ENCODE measurements at places on chromosomes 16 and 17.

DNA sequence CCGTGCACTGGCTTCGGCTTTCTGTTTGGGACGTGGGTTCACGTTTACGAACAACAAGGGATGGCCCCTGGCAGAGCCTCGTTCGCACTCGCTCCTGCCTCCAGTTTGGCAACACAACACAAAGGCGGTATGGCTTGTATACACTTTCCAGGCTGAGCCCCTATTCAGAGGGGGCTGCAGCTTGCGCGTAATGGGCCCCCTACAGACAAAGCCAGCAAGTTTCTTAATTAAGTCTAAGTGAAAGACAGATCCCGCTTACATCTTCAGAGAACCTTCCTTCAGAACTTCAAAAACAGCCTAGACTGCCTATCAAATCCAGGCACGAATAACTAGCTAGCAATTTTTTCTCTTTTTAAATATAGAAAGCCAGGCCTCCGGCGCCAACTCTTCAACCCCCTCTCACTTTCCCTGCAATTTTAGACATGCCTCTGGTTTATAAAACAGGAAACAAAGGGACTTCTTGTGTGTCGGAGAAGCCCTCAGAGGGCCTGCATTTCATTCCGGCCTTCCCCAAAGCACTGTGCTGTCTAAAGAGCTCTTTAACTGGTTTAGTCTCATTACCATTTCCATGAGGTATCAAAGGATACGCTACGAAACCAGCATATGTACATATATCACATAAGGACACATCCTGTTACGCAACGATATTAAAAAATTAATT is 244.9 kb downstream of the STX8 start:
- DNase-seq: no peak

GRCh38 chr17:37068266-37068665 is 119.5 kb downstream of the AATF start:
- DNase-seq: no peak

DNA sequence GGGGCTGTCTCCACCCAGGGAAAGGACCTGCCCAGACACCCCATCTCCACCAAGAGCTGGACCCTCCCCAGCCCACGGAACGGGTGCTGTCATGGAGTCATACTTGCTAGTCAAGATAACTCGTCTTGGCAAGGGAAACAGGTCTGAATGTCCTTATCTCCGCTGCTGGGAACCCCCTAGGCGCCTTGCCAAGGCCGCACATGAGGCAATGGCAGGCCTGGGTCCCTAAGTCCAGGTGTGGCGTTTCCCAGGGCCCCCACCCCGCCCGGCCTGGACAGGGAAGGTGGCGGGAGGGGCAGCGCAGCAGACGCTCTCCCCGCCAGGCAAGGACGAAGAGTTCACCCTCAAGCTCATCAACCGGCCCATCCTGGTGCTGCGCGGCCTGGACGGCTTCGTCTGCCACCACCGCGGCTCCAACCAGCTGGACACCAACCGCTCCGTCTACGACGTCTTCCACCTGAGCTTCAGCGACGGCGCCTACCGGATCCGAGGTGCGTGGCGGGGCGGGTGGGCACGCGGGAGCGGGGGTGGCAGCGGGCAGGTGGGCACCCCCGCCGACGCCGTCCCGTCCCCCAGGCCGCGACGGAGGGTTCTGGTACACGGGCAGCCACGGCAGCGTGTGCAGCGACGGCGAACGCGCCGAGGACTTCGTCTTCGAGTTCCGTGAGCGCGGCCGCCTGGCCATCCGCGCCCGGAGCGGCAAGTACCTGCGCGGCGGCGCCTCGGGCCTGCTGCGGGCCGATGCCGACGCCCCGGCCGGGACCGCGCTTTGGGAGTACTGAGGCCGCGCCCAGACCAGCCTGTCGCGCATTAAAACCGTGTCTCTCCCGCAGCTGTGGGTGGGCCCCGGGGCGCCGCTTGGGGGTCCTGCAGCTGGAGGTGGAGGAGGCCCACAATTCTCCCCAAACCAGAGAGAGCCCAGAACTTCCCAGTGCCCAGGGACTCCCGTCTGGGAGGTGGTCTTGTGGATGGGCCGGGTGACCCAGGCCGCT is 8.4 kb downstream of the FSCN2 start:
- no peak for DNase-seq

GRCh38 chr17:19508577-19508867 is 25.1 kb upstream of the SLC47A1 start:
- DNase-seq: no peak

DNA sequence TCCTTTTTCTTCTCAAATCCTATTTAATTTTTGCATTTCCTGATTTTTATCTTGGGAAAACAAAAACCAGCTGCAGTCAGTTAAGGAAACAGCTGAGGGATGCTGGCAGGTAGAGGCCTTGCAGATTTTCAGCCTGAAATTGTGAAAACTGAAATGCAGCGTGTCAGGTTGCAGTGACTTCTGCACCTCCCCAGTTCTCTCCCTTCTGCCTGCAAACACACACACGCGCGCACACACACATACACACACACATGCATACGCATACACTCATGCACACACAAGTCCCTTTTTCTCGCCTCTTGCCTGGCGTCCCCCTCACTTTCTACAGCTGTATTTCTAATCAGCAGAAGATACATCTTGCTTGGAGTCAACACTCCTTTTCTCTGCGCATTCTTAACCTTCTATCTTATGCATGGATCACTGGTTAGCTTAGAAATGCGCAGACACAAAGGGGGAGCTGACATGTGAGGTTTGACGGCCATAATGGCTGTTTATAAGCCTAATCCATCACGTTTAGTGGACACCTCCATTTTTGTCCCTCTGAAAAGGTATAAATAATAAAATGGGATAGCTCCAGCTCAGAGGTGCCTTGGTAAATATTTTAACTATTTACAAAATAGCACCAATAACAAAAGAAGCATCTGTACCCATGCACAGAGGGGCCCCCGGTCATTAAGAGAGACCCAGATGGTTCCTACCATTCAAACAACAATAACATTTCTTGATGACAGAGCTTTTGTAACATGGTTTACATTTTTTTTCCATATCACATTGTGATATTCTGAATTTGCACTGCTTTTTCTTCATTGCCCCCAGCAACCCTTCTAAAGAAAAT is 392.1 kb upstream of the SALL1 start:
- DNase-seq: no peak

- no peak for DNase-seq
These were observed 30.1 kb downstream of the GPRC5B start for GRCh38 chr16:19854543-19854876.

DNA sequence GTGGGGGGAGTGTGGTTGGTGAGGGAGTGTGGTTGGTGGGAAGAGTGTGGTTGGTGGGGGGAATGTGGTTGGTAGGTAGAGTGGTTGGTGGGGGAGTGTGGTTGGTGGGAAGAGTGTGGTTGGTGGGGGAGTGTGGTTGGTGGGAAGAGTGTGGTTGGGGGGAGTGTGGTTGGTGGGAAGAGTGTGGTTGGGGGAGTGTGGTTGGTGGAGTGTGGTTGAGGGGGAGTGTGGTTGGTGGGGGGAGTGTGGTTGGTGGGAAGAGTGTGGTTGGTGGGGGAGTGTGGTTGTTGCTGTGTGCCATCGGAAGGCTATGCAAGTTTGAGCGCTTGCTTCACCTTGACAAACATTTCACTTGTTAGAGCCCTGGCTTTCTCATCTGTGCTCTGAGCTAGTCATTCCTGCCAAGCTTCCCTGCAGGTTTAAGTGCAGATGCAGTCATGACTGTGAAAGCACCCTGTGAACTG is 20.1 kb downstream of the MINK1 start:
- DNase-seq: no peak

DNA sequence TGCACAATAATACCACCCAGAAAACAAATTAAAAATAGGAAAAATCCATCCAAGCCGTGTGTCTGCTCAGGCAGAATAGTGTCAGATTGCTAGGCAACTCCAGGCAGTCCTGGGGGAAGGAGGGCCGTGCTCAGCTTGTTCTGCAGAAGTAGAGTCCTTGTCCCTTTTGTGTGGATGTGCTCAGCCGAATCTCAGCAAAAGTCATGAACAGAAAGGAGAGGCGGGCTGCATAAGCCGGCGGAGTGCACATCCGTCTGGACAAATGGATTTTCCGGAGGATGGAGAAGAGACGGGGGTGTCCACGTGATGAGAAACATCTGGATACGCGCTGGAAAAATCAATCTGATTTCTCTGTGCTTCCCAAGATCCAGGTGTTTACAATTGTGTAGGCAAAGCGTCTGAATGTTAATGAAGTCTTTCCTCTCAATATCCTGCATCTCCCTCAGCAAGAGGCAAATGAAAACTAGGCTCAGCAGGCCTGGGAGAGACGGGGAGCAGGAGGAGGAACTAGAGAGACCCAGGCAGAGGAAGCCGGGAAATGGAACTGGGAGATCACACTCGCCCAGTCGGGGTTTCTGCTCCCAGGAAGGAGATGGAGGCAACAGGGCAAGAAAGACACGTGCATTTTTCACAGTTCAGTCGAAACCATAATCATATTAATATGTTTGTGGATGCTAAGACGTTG is 7.7 kb upstream of the RBFOX3 start:
- no peak for DNase-seq

Measured in HT1080 (cell line).